Suppressor macrophage treated with lipopolysaccharide for 4 hours (primary cell): ENCODE measurements at places on chromosomes 16 and 17.
A peak's percentile ranks its signal among the peaks of the same experiment; 100 is the strongest.

GRCh38 chr17:78745407-78746088 lies 36.5 kb downstream of the CYTH1 start:
- DNase-seq, result peak; percentile 58

GRCh38 chr17:5677620-5678019 lies 93.3 kb upstream of the NLRP1 start:
- peak; percentile 25 for DNase-seq

- DNase-seq, result no peak
Observed at GRCh38 chr16:51651061-51651466, 500.0 kb upstream of the SALL1 start.

- peak; percentile 56 for DNase-seq
Observed at GRCh38 chr17:74513987-74514631, 17.2 kb downstream of the CD300LB start.

DNA sequence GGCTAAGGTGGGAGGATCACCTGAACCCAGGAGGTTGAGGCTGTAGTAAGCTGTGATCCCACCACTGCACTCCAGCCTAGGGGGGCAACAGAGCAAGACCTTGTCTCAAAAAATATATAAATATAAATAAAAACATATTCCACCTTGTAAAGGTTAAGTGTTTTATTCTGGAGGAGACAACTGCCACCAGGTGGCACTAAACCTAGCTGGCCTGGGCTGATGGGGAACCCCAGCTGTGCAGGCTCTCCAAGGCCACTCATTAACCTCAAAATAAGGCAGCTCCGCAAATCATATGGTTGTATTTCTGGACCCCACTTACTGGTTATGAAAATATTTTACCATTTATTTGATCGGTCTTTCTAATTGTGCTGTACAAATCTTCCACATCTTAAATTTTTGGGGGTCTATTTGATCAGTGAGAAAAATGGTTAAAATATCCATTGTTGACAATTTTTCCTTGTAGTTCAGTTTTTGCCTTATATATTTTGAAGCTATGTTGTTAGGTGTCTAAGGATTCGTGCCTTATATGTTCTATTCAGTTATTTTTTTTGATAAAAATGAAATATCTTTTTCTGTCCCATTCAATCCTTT lies 8.5 kb upstream of the ICAM2 start:
- peak; percentile 82 for DNase-seq

DNA sequence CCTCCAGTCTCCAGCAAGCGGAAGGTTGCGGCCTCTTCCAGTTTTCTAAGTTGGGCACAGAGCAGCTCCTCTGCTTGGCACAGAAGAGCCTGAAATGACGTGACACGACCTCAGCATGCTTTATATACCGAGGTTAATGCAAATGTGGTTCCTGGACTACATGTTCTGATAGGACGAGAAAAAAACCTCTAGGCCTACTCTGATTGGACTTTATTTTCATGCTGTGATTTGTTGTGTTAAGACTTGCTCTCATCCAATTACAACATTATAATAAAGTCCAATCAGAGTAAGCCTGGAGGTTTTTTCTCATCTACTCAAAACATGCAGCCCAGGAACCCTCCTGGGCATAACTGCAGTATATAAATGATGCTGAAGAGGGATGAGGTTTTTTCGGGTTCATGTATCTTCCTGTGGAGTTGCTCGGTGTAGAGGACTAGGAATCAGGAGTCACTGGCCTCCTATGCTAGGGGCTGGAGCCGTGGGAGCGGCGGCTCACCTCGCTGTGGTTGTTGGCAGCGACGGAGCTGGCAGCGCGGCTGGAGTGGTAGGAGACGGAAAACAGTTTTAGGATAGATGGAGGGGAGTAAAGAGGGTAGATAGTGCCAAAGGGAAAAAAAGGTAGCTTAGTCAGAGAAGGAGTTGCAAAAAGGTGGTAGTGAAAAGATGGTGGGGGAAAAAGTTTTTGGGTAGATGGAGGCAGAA lies 878.0 kb downstream of the KCNJ18 start:
- DNase-seq, result no peak

DNA sequence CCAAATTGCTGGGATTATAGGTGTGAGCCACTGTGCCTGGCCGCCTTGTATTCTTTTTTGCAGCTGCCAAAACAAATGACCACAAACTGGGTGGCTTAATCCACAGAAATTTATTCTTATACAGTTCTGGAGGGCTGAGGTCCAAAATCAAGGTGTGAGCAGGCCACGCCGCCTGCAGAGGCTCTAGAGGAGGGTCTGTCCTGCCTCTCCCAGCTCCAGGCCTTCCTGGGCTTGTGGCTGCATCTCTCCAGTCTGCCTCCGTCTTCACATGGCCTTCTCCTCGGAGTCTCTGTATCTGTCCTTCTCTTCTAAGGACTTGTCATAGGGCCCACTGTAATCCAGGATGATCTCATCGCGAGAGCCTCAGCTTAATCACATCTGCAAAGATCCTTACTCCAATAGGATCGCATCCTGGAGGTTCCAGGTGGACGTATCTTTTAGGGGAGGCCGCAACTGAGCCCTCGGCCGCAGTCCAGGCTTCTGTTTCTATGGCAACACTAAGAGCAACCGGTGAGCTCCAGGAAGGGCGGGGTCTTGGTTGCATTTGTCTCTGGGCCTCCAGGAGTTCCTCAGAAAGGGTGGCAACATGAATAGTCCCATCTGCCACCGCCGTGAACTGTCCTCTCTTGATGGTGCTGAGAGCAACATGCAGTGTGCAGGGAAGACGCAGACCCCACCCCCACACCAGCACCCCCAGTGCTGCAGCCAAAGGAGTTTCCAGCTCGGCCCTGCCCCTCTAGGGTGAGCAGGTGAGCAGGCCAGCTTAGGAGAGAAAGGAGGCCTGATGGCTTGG lies 29.5 kb upstream of the CREBBP start:
- DNase-seq, result no peak

DNA sequence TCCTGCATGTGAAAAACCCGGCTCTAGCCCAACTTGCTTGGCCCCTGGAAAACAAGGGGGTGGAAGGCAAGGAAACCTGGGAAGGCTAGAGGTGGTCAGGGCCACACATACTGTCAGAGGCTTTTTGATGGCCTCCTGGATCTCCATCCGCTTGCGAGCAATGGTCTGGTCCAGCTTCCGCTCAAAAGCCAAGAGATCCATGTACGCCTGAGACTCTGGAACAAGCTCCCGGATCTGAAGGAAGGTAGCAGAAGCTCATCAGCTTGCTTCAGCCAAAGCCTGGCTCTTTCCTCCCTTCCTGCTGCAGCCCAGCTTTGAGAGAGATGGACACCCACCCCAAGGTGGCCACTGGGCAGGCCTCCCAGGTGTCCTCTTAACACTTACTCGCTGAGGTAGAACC lies 5.7 kb downstream of the SMARCD2 start:
- no peak for DNase-seq

GRCh38 chr16:78177987-78178386 lies 78.5 kb downstream of the WWOX start:
- no peak for DNase-seq

DNA sequence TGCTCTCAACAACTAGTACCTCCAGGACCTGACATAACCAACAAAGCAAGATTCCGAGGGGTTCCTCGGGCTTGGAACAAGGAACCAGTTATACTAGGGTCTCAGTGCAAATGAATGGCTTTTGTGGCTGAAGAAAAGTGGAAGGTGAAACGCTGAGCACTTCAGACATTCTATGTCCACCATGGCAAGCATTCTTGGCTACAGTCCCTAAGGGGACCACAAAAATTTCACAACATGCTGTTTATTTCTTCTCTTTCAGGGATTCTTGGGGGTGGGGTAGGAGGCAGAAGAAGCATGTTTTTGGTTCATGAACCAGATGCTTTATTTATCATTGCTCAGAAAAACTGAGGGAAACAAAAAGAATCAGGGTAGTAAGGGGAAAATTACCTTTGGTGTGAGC lies 479.9 kb upstream of the CDH11 start:
- DNase-seq, result no peak

DNA sequence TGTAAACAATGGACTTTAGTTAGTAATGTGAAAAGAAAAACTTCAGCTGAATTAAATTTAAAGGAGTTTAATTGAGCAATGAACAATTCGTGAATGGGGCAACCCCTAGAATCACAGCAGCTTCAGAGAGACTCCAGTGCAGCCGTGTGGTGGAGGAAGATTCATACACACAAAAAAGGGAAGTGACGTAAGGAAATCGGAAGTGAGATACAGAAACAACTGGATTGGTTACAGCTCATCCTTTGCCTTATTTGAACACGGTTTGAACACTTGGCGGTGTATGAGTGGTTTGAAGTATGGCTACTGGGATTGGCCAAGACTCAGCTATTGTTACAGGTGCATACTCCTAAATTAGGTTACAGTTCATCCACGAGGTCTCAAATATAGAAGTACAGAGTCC lies 460.4 kb upstream of the ASIC2 start:
- DNase-seq, result peak; percentile 51

GRCh38 chr16:12874186-12874585 lies 27.2 kb upstream of the SHISA9 start:
- DNase-seq, result peak; percentile 3

DNA sequence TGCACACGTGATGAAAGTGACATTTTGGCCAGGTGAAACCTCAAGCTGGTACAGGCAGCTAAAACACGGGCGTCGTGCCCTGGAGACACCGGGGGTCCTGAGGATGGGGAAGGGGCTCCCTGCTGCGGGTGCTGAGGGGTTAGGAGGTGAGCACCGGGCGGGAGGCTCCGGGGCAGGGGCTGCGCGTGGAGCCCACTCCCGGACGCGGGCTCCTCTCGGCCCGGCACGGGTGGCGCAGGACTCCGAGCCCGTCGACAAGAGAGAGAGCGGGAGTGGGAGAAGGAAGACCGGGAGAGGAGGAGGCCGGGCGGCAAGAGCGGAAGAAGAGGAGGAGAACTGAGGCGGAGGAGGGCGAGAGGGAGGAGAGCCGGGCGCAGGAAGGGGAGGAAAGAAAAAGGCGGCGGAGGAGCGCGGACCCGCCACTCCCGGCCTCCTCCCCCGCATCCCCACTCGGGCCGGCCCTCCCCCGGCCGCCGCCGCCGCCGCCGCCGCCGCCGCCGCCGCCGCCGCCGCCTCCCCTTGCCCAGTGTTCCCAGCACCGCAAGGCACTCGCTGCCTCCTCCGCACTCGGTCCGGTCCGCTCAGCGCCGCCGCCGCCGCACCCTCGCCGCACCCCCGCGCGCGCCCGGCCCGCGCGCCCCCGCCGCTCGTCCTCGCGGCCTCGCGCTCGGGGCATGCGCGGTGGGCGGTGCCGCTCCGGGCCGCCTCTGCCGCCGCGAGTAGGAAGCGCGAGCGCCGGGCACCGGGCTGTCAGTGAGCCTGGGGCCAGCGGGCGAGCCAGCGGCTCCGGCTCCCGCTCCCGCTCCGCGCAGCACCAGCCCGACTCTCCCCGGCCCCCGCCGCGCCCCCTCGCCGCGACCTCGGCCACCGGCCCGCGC lies at the start of gene PRKCA:
Gene PRKCA, plus strand, starts transcription at position 750 of the 878 bp plus-strand sequence.
- peak; percentile 88 for DNase-seq

GRCh38 chr16:81493755-81494433 lies 49.3 kb downstream of the CMIP start:
- DNase-seq, result peak; percentile 48

DNA sequence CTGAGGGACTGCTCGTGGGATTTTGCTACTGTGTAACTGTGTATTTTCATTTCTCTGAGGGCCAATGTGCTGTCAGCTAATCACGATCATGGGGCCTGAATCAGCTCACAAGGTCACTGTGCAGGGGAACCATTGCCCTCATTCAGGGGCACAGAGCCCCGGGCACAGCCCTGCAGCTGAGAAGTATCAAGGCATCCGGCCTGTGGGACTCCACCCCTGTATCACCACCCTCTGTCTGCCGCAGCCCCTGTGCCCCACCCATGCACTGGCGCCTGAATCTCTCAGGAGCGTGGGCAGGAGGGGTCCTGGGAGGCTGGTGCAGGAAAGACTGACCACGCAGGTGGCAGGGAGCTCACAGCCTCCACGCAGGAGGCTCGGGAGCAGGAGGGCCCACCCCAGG lies 43.4 kb upstream of the RASD1 start:
- DNase-seq, result no peak

GRCh38 chr16:82008957-82009592 lies 2.2 kb downstream of the SDR42E1 start:
- DNase-seq, result no peak

DNA sequence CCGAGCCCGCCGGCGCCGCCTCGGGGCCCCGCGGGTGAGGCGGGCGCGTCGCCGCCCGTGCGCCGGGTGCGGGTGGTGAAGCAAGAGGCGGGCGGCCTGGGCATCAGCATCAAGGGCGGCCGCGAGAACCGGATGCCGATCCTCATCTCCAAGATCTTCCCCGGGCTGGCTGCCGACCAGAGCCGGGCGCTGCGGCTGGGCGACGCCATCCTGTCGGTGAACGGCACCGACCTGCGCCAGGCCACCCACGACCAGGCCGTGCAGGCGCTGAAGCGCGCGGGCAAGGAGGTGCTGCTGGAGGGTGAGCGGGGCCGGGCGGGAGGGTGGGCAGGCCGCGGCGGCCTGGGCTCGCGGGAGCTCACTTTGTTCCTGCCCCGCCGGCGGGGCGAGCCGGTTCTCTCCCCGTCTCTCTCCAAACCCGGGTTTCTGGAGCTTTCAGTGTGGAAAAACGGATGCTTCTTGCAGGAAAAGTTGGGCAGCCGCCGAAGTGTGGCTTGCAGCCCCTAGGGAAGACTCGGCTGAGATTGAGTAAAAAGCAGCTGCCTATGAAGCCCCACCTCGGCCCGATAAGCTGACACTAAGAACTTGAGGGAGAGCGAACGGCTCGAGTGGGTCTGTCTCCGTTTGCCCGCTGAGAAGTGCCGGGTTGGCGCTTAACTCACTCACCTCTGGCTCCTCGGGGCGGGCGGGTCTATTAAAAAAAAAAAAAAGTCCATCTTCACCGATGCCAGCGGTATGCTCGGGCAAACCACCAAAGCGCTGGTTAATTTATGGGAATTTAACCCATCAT lies 677 bp downstream of the SNTB2 start:
- DNase-seq, result peak; percentile 41

- no peak for DNase-seq
Observed at GRCh38 chr16:55120408-55120807, 189.7 kb downstream of the IRX5 start.

DNA sequence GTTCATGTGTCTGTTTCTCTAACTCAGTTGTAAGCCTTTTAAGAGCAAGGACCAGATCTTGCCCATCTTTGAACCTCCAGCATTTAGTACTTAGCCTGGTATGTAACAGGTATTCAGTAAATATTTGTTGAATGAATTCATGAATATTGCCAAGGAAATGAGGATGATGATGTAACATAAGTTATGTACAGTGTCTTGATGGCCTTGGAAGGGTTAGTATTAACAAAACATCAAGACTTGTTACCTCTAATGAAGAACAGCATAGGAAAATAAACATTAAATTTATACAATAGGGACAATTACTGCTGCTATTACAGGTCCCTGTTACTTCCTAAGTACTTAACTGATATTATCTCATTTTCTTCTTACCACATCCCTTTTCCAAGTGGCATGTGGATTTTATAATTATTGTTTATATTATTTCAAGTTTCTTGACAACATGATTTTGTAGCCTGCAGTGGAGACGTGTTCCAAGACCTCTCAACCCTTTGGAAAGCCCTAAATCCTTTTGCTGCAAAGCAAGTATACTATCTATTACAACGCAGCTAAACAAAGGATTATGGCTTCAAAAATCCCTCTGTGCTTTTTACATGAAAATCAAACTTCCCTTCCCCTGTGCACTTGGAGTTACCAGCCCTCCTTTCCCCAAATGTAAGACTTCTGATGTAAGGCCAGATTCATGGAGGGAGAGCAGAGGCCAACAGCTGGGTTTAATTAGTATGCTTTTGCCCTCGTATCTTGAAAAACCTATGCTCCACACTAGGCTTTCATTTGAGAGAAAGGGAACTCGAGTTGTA lies 77.4 kb upstream of the SMIM36 start:
- DNase-seq, result no peak

GRCh38 chr17:82845163-82845807 lies 5.5 kb upstream of the ZNF750 start:
- DNase-seq, result no peak

GRCh38 chr16:9389543-9390207 lies 298.2 kb downstream of the HAPSTR1 start:
- no peak for DNase-seq
